Fibroblast of skin of left quadriceps (primary cell): ENCODE measurements at places on chromosomes 2 and 18.
A peak's percentile ranks its signal among the peaks of the same experiment; 100 is the strongest.

DNA sequence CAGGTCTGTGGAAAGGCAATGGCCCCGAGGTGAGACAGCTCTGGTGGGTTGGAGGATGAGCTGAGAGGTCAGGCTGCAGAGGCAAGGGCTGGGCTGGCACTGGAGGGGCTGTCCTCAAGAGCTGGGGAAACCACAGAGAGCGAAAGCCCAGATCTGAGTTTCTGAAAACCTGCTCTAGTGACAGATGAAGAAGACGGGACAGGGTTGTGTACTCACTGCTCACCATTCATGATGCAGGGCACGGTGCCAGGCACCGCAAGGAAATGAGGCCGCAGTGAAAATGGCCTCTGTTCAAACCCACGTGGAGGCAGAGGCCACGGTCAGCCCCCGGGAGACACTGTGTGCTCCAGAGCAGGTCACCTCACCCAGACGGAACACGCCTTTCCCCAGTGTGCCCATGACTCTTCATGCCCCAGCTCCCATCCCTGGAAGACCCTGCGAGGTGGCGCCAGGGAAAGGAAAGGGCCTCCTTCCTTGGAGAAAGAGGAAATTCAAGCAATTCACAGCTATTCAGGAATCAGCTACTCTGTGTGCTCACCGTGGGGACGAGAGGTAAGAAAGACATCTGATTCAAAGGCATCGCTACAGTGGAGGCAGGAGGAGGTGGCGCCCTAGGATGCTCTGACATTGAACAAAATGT is 24.3 kb upstream of the ID2 start:
- DNase-seq, result no peak

GRCh38 chr2:176763130-176763529 is 449.5 kb upstream of the HNRNPA3 start:
- peak; percentile 62 for DNase-seq

- no peak for DNase-seq
These were observed 48.9 kb downstream of the PAX8 start for GRCh38 chr2:113229795-113230194.

DNA sequence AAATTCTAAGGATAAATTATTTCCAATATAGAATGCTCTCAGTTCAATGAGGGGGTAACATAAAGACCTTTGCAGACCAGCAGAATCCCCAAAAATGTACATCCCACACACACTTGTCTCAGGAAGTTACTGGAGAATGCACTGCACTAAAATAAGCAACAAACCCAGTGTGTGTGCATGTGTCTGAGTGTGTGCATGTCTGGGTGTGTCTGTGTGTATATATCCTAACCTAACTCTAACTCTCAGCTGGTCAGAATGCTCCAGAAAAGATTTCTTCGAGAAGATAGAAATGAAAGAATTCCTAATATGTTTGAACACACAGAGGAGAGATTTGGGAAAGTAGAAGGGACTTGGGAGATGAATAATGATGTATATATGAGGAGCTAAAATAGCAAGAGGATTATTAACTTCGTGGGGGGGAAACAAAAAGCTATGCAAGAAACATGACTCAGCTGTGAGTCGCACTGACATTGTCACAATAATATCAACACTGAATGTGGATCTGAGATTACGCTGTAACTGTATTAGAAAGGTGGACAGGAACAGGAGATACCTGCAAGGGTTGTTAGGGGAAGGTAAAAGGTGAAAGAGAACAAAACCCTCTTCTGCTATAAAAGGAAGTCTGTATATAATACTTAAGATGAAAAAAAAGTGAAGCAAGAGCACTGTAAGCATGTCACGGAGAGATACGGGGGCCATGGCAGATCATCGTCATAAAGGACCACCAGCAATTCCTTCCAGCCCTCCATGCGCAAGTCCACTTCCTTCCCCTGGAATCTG is 11.1 kb downstream of the COLEC12 start:
- DNase-seq, result peak; percentile 71

GRCh38 chr18:12255626-12256026 is 1.5 kb downstream of the CIDEA start:
- no peak for DNase-seq

DNA sequence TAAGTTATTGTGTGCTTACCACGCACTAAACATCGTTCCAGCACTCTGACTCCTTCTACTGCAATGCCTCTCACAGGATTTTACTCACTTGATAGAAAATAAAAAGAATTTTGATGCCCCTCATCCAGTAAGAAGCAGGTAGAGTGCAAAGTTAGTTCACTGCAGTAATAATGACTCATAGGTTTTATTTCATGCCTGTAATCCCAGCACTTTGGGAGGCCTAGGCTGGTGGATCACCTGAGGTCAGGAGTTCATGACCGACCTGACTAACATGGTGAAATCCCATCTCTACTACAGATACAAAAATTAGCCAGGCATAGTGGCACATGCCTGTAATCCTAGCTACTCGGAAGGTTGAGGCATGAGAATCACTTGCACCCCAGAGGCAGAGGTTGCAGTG is 190.6 kb downstream of the RAD51AP2 start:
- DNase-seq, result no peak

- DNase-seq, result no peak
These were observed 26.5 kb upstream of the GREB1L start for GRCh38 chr18:21215490-21215889.

DNA sequence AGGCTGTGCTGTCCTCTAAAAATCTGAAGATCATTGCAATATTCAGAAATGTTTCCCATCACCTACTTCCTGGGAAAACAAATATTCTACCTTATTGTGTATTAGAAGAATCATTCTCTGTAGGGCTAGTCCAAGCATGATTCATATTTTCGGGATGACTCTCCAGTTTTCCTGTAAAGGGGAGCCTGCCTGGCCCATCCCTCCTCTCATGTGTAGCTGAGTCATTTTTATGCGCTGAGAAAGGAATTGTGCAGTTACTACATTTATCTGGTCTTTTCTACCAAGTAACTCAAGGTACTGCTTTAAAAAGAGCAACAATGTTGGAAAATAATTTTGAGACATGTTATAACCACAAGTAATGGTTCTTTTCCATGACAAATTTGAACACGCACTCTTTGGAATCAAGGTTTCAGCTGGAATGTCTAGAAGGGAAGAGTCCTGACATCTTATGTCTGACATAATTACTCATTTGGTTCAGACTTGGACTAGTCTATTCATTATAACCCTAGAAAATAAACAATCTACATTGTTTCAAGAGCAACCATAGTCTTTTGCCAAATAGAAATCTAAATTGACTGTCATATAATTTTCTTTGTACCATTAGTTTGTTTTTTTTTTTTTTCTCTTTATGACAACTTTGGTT is 6.6 kb downstream of the DSG3 start:
- DNase-seq, result peak; percentile 32

DNA sequence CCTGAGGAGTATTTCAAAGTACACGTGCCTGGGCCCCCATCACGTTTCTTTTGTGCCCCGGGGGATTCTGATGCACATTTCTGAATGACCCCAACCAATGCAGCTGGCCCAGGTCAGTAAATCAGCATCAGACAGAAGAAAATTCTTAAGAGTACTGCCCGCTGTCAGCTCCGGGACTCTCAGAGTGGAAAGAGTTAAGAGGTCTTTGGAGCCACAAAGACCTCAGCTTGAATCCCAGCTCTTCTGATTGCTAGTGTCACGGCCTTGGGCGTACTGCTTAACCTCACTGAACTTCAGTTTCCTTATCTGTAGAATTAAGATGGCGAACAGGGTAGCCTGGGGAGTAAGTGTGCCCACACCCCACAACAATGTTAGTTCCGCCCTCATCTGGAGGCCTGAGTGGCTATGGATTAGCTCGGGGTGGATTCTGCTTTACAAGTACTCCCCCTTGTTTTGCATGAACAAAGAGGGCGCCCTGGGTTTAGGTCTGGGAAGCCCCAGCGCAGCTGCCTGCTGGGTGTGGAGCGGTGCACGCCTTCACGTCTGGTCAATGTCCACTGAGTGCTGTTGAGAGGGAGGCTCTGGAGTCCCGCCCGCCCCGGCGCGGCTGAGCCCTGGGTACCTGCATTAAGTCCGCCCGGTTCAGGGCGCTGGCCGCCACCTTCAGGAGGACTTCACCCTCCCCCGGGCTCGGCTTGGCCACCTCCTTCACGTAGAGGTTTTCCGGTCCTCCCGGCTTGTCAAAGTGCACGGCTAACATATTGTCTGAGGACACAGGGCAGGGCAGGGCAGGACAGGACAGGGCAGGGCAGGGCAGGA is 858 bp downstream of the TP53I3 start:
- peak; percentile 68 for DNase-seq

DNA sequence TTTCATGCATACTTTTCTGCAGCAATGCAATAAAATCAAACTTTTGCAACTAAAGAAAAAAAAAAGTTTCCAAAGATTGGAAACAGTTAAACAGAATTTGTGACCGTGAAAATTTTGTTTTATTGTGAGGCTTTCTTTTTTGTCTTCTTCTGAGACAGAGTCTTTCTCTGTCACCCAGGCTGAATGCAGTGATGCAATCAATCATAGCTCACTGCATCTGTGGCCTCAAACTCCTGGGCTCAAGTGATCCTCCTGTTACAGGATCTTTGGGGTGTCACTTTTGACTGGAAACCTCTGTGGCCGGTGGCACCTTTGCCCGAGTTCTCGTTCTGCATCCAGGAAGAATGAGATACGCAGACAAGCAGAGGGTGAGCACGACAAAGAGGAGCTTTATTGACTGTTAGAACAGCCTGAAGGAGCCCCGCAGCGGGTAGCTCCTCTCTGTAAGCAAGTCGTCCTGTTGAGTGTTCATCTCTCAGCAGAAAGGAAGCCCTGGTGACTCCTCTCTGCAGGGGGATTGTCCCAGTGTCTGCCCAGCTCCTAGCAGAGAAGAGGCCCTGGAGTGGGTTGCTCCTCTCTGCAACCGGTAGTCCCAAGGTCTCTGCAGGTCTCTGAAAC is 16.9 kb upstream of the ILKAP start:
- no peak for DNase-seq

DNA sequence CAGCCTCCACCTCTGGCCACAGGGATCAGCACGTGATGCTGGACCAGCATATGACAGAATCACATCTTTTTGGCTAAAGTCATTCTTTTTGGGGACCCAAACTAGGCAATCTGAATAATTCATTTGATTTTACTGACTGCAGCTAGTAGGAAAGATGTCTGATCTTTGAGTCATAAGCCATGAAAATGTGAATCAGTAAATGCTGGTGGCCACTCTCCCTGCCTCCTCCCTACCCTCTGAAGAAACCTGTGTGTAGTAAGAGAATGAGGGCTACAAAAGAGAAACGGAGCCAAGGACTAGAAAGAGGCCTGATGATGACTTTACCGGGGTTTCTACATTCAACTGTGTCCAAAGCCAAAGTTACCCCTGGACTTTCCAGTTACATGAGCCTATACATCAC is 10.1 kb upstream of the LRPPRC start:
- no peak for DNase-seq

DNA sequence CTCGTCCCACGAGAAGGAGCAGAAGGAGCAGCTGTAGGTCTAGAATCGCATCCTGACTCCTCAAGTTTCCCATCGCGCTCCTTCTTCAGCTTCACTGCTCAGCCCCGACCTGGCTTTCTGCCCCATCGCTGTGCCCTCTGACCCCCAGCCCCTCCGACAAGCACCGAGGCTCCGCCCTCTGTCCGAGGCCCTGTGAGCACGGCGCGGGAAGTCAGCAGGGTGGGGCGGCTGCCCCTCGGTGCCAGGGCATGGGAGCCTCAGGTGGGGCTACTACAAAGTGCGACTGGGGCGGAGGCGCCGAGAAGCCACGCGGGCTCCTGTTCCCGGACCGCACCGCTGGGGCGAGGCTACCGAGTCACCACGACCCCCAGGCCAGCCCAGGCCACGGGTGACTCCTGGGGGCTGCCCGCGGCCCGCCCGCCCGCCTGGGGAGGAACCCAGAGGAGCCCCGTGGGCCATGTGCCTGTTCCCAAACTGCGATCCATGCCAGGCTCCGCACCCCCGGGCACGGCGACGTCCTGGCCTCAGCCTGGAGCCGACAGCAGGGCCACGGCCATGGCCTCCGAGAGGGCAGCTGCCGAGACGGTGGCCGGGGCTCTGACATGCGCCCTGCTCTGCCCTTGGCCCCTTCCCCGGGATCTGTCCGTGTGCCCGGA is 36.6 kb upstream of the ID2 start:
- no peak for DNase-seq

GRCh38 chr2:55923091-55923981 is at the start of gene EFEMP1:
Gene EFEMP1 (minus strand): TSS chr2:55923782. CDS start chr2:55922440, 1,342 bp downstream.
- DNase-seq, result no peak

- no peak for DNase-seq
These were observed 29.6 kb downstream of the GATA6 start for GRCh38 chr18:22199005-22199404.

DNA sequence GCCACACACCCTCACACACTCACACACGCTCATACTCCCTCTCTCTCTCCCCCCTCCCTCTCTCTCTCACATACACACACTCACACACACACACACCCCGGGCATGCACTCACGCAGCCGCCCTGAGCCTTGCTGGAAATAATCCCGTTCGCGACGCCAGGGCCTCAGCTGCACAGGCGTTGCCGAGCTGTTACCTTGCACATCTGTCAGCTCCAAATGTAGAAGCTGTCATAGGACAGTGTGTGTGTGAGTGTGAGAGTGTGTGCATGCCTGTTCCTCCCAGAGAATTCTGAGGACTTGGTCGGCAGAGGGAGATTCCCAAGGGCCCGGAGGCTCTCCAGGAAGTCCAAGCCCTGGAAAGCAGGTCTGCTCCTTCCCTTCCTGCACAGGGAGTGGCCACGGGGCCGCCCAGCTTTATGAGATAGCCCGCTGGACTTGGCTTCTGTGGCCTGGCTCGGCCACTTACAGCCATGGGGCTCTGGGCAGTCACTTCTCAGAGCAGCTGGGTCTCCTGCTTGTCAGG is 8.6 kb downstream of the SPR start:
- DNase-seq, result peak; percentile 20

GRCh38 chr2:18849841-18850578 is 260.6 kb upstream of the NT5C1B start:
- DNase-seq, result no peak
